ENCODE measurements at places on chromosomes 12 and 14.

- DNase-seq = no peak
Measured at GRCh38 chr14:57692671-57693070, 173.2 kb downstream of the SLC35F4 start.

GRCh38 chr12:42402821-42403411, 76.9 kb downstream of the PPHLN1 start:
- DNase-seq = no peak

GRCh38 chr12:113854385-113855142, 111.6 kb downstream of the RBM19 start:
- no peak for DNase-seq

- DNase-seq = no peak
Measured at GRCh38 chr12:94426049-94426448, 33.6 kb downstream of the CEP83 start.

DNA sequence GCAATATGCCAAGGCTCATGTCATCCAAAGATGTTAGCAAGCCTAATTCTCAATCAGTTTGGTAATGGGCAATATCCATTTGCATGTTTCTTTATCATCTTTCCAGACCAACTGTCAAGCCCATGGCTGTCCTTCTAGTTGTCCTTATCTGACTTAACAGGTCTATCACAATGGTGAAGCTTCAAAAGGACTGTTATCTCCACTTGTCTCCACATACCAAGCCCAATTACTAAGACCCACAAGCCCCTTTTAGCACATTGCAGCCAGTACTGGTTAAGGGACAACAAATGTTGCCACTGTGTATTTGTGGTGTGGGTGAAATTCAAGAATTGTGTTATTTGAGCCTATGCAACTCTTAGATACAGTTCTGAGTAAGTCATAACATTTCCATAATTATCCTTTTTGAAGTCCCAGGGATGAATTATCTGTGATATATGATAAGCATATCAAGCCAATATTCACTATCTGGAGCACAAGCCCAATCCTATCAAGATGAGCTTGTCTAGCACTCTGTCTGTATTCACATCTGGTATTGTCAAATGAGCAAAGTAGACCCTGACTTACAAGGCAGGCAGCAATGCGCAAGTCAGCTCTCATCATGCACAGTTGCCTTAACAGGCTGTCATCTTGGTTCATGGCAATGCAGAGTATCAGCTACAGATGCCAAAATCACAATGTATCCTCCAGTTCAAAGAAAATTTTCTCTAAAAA, 19.3 kb upstream of the ST8SIA1 start:
- DNase-seq = no peak

- no peak for DNase-seq
Measured at GRCh38 chr12:89363582-89363981, 11.3 kb upstream of the DUSP6 start.

- no peak for DNase-seq
Measured at GRCh38 chr12:23222801-23223200, 597.8 kb downstream of the ETNK1 start.

GRCh38 chr14:73424453-73424852, 33.9 kb downstream of the NUMB start:
- DNase-seq = no peak

- DNase-seq = no peak
Measured at GRCh38 chr12:3421191-3421978, 69.6 kb upstream of the PRMT8 start.

DNA sequence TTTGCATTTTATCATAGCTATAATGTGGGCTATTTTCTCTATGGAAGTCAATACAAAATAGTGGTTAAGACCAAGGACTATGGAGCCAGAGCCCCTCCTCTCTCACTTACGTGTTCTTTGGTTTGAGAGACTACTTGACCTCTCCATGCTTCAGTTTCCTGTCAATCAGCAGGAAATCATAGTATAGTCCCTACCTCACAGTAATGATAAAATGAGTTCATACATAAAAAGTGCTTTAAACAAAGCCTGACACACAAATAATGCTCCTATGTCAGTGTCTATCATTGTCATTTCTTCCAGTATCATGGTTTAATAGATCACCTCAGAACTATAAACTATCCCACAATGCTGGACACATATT, 90.4 kb downstream of the MED13L start:
- DNase-seq = no peak

GRCh38 chr12:116366456-116366776, 88.9 kb upstream of the MED13L start:
- no peak for DNase-seq

- DNase-seq = no peak
Measured at GRCh38 chr12:61757831-61758505, 502.2 kb upstream of the USP15 start.

DNA sequence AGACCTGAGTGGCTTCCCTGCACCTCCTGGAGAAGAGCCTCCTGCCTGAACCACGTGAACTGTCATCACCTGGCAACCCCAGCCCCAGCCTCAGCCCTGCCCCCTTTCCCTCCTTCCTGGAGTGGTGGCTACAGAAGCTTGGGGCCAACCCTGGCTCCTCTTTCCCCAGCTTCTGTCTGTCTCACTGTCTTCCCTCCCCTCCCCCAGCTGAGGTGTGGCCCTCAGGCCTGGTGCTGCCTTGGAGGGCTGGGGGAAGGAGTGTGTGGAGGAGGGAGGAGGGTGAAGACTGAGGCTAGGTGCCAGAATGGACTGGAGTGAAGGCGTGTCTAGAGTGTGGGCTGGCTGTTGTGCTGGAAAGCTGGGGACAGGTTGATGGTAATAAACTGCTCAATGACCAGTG, 9.7 kb downstream of the NFATC4 start:
- DNase-seq = no peak

DNA sequence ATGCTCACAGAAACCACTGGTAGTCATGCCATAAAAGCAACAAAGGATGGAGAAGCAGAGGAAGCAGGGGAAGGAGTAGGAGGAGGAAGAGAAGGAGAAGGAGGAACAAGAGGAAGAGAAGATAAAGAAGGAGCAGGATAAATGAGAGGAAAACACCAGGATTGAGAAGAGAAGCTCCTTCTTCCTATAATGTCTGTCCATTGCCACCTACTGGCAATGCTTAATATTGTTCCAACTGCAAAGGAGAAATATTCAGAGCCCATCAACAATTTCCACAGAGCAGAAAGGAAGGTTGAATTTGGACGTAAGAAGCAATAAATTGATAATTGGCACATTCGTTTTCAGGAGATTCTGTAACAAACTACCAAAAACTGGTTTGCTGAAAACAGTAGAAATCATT, 898.4 kb downstream of the SLC16A7 start:
- no peak for DNase-seq

All from CD4-positive, alpha-beta T cell treated with Interleukin-10 for 1 hour (primary cell).